NCI-H1417 (cell line): ENCODE measurements at places on chromosomes 3 and 15.
A peak's percentile ranks its signal among the peaks of the same experiment; 100 is the strongest.

GRCh38 chr3:136595913-136596697 is 156.1 kb downstream of the STAG1 start:
- DNase-seq: no peak

GRCh38 chr15:26126819-26127387 is 263.8 kb upstream of the ATP10A start:
- no peak for DNase-seq

- no peak for DNase-seq
Observed at GRCh38 chr3:18190646-18191045, 234.5 kb downstream of the SATB1 start.

DNA sequence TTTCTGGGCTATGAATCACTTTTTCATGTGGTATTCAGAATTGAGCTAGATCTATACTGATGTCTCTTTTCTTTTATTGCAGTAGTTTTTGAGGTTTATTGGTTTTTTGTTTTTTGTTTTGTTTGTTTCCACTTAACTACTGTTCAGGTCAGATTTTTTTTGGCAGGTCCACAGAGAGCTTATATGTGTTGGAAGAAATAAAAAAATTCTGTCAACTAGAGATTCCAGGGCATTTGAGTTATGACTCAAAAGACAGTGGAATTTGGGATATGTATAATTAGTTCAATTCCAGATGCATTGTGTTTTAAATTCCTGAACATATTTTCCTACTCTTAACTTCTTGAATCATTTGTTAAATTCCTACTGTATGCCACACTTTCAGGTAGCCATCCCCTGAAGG is 727.2 kb downstream of the SI start:
- no peak for DNase-seq

GRCh38 chr3:151301787-151302186 is 14.8 kb downstream of the GPR87 start:
- no peak for DNase-seq

DNA sequence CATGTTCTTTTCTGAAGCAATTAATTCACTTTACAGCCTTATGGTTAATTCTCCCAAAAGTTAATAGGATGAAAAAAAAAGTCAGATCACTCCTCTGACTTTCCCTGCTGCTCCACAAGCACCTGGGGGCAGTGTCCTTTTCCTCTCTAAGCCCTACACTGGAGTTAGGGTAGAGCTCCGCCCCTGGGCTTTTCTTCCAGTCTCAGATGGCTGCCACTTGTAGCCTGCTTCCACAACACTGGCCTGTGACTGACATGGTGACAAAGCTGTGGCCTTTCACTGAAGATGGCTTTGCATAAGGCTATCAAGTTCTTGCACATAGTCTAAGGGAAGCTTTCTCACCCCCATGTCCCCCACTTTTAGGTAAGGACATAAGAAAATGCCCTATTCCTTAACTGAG is 1.3 kb upstream of the MON1A start:
- peak; percentile 4 for DNase-seq

GRCh38 chr3:42746455-42747450 is 26.3 kb downstream of the CCDC13 start:
- DNase-seq: peak; percentile 46

GRCh38 chr15:62250978-62251377 is 85.9 kb upstream of the C2CD4B start:
- DNase-seq: no peak

GRCh38 chr3:44648564-44649229 is at the start of gene ZNF35:
TSS of gene ZNF35 (plus strand) at chr3:44648732. CDS start at chr3:44651068, 2,336 bp downstream.
- peak; percentile 87 for DNase-seq
